ENCODE measurements at places on chromosomes 13 and 19.
A peak's percentile ranks its signal among the peaks of the same experiment; 100 is the strongest.

- DNase-seq, result no peak
Observed at GRCh38 chr13:66655847-66656454, 574.2 kb downstream of the PCDH9 start.

- DNase-seq, result no peak
Observed at GRCh38 chr13:77861741-77862140, 56.9 kb downstream of the EDNRB start.

GRCh38 chr19:45472563-45473366, 5.0 kb downstream of the FOSB start:
- DNase-seq, result peak; percentile 68

- no peak for DNase-seq
Observed at GRCh38 chr13:112074139-112074865, 7.4 kb downstream of the SOX1 start.

DNA sequence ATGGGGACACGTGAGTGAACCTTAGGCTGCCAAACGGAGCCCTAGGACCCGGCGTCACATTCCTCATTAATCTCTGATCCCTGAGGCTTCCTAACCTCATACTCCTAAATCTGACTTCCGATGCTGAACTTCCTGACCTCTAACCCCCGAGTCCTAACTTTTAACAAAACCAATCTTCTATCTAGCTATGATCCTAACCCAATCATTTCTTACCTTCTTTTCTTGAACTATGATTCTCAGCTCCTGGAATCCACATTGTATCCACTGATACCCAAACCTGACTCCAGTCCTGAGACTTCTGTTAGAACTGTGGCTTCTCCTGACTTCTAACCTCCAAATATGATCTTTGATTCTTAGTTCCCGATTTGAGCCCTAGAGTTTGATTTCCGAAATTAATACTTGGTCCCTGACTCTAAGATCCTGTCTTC, 447 bp downstream of the NFKBIB start:
- DNase-seq, result no peak

GRCh38 chr19:1104311-1105007, 665 bp downstream of the GPX4 start:
- DNase-seq, result peak; percentile 81

DNA sequence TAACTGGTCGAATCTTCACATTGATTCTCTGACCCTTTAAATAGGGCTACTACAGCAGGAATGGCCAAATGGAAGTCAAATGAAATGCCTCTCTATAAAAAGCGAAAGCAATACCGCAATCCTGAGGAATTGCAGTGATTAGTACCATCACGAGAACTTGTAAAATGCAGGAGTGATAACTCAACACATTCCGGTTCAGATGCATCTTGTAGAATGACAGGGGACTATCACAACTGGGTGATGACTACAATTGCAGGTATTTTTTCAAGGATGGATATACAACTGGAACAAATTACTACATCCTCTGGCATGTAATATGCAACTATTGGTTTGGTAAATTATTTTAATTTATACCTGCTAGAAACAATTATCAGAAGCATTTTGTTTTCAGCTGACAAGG, 140.4 kb downstream of the PCDH20 start:
- no peak for DNase-seq

- no peak for DNase-seq
Observed at GRCh38 chr19:11164296-11164695, 8.7 kb upstream of the SPC24 start.

DNA sequence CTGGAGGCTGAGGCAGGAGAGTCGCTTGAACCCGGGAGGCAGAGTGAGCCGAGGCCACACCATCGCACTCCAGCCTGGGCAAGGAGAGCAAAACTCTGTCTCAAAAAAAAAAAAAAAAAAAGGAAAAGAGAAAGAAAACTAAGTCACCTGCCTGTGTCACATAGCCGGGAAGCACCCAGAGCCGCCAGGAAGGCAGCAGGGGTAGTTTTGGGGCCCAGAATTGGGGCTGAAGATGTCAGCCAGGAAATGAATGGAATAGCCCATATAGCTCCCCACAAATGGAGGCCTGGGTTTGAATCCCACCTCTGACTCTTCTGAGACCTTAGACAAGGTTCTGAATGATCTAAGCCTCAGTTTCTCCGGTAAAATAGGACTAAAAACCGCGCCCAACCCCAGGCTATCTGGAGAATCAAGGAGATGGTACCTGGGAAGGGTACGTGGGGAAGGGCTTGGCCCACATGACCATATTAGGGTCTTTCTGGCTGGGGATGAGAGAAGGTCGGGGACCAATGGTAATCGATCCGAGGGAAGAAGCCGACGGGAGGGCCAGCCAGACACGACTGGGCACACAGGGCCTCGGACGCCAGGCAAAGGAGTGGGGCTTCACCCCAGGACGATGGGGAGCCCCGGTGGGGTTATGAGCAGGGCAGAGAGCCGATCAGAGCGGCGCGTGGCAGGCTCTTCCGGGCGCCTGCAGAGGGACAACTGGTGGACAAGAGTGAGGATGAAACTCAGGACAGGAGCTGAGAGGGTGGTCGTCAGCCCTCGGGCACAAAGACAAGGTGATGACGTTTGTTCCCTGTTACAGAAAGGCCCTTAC, 14.4 kb downstream of the CCDC124 start:
- DNase-seq, result no peak

DNA sequence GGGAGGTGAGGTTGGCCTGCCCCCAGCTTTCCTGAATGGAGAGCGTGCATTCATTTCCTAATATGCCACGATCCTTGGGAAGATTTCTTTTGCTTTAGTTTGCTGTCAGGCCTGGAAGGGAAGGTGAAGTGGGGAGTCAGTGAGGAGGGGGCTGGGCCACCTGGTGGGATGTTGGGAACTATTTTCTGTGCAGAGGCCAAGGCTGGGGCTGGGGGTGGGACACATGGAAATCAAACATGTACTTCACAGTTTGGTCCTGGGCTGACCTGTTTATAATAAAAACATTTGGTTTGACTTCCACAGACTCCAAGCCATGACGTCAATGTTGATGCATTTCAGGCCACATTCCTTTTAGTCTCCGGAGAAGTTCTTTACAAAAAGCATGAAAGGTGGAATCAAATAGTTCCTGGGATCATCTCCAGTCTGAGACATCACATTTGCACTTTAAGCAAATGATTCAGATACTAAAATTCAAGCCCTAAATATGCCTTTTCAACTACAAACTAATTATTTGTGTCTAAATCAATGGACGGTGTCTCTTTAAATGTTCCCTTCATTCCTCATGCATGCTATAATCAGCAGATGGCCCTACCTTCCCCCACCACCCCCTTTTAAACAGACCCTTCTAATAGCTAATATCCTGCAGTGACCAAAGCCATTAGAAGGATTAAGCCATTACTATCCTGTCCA, 41.5 kb upstream of the MEDAG start:
- peak; percentile 87 for DNase-seq

DNA sequence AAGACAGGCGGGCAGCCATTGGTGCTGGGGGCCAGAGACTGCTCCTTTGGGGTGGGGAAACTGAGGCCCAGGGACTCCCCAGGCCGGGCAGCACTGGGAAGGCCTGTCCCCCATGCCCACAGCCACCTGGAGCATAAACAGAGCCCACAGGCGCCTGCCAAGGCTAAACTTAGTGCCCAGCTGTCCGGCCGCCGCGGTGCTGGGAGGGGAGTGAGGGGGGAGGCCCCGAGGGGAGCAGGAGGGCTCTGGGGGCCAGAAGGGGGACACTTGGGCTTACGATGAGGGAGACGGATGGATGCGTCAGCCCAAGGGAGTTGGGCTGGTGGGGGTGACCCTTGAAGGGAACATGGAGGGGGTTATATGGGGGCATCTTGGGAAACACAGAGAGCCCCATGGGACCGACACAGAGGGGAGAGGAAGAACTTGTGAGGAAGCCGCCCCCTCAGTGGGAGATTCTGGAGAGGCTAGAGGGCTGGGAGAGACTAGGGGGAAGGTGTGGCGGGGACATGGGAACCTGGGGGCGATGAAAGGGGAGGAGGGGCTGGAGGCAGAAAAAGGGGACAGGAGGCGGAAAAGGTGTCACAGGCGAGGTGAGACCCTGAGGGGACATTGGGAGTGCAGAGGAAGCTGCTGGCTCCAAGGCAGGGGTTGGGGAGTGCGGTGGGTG, 2.2 kb downstream of the CERS1 start:
- no peak for DNase-seq

DNA sequence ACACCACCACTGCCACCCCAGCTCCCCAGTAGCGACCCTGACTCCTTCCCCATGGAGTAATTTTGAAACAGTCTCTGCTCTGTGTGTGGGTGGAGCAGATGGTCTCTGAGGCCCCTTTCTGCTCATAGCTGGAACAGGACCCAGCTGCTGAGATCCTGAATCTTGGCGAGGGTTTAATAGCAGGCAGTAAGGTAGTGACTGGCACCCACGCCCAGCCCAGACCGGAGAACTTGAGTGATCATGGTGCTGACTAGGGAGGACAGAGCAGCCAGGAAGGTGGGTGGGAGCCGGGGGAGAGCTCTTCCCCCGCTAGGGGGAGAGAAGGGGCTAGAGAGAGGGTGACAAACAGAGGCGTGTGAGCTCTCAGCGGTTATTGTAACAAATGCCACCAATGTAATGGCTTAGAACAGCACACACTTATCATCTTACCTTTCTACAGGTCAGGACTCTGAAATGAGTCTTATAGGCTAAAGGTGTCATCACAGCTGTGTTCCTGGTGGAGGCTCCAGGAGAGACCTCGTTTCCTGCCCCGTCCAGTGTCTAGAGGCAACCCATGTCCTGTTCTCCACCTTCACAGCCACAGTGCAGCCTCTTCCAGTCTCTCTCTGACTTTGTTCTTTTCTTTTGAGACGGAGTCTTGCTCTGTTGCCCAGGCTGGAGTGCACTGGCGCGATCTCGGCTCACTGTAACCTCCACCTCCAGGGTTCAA, 7.2 kb upstream of the ACER1 start:
- no peak for DNase-seq

DNA sequence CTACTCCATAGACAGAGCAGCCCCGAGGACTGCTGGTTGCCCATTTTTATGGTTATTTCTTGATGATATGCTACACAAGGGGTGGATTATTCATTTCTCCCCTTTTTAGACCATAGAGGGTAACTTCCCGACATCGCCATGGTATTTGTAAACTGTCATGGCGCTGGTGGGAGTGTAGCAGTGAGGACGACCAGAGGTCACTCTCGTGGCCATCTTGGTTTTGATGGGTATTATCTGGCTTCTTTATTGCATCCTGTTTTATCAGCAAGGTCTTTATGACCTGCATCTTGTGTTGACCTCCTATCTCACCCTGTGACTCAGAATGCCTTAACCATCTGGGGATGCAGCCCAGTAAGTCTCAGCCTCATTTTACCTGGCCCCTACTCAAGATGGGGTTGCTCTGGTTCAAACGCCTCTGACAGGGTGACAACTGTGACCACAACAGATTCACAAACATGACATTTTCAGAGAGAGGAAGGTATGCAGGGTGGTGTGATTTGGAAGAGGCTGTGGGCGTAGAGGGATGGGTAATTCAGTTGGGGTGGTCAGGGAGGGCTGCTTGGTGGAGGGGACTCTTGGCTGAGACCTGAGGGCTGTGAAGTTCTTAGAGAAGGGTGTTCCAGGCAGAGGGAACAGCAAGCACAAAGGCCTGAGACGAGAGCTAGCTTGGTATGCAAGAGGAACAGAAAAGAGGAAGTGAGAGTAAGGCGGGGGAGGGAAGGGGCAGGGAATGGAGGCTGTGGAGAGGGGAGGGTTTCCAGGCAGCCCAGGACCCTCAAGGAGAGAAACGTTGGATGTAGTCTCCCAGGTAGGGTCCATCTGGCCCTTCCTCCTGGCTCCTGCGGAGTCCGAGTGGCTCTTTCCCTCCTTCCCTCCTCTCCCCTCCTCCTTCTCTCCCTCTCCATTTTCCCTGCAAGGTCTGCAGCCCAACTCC, 23.5 kb downstream of the FAM187B start:
- DNase-seq, result no peak

DNA sequence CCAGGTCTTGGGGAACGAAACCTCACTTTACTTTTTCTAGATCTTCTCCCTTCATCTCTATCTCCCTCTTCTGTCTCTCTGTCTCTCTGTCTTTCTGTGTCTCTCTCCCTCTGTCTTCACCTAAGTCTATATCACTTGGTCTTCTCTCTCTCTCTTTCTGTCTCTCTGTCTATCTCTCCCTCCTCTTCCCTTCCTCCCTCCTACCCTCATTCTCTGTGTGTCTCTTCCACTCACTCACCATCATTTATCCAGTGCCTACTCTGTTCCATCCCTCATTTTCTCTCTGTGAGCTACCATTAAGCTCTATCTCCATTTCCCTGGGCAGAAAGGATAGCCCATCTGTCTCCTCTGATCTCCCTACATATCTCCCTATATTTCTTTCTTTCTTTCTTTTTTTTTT, 32.2 kb upstream of the FBL start:
- no peak for DNase-seq

DNA sequence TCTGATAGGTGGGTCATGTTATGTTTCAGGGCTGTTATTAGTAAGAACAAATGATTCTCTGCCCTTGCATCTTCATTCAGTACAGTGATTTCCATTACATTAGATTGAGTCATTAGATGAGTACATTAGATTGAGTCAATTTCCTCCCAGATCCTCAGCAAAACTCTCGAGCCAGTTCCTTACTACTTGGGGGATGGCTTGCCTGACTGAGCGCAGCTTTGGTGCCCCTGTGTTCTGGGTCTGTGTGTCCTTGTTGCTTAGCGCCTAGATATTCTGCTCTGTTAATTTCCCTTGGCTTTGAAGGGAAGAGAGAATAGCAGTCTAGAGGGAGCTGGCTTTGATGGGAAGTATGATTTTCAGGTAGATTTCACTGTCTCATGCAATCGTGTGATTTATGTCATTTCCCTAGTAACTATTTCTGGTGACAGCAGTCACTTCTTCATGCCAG, 19.1 kb upstream of the SCEL start:
- DNase-seq, result peak; percentile 3

- peak; percentile 52 for DNase-seq
Observed at GRCh38 chr19:19406878-19407632, 1.6 kb downstream of the GATAD2A start.

- DNase-seq, result no peak
Observed at GRCh38 chr19:37329686-37330085, 41.2 kb upstream of the ZNF527 start.

GRCh38 chr19:2771786-2772674, 11.0 kb downstream of the SGTA start:
- DNase-seq, result no peak

DNA sequence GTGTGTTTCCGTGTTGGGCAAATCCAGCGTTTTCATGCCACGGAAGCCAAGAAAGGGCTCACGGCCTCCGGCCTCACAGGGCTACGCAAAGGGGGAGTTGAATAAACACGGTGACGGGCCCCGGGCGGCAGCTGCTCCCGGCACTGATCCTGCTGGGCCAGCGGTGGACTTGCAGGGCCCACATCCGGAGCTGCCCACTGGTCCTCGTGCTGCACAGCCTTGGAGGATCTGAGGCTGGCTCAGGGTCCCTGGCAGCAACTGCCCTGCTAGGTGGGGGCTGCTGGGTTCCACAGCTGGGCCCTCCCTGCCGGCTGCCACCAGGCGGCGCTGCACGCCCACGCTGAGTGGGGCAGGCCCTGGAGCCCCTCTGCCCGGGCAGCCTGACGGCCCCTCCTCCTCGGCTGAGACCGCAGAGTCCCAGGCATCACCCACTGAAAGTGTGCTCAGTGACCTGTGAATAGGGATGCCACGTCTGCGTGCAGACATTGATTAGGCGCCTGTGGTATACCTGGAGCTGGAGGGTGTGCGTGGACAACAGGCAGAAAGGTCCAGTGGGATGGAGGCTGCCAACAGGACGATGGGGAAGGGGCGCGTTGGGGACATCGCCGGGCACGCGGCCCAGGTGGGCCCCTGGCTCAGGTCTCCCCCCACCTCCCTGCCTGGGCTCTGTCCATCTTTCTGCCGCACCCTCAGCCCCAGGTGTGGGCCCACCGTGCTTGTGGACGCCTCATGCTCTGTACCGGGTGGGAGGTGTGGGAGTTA, 5.3 kb upstream of the HCN2 start:
- DNase-seq, result no peak

Measured in fibroblast of gingiva (primary cell).